ENCODE measurements at places on chromosomes 7 and 10. TPM values are rescaled to one million over a fixed set of nuclear protein-coding genes. Genes with fewer than 3 reads are reported as not detected.

The TMEM130 gene
- total RNA-seq, result not detected

- DNase-seq, result no peak
Measured at GRCh38 chr7:144379776-144380384, 23.6 kb downstream of the NOBOX start.

- DNase-seq, result no peak
Measured at GRCh38 chr10:132054564-132054963, 11.2 kb upstream of the JAKMIP3 start.

The ANXA8 gene
- not detected for total RNA-seq

DNA sequence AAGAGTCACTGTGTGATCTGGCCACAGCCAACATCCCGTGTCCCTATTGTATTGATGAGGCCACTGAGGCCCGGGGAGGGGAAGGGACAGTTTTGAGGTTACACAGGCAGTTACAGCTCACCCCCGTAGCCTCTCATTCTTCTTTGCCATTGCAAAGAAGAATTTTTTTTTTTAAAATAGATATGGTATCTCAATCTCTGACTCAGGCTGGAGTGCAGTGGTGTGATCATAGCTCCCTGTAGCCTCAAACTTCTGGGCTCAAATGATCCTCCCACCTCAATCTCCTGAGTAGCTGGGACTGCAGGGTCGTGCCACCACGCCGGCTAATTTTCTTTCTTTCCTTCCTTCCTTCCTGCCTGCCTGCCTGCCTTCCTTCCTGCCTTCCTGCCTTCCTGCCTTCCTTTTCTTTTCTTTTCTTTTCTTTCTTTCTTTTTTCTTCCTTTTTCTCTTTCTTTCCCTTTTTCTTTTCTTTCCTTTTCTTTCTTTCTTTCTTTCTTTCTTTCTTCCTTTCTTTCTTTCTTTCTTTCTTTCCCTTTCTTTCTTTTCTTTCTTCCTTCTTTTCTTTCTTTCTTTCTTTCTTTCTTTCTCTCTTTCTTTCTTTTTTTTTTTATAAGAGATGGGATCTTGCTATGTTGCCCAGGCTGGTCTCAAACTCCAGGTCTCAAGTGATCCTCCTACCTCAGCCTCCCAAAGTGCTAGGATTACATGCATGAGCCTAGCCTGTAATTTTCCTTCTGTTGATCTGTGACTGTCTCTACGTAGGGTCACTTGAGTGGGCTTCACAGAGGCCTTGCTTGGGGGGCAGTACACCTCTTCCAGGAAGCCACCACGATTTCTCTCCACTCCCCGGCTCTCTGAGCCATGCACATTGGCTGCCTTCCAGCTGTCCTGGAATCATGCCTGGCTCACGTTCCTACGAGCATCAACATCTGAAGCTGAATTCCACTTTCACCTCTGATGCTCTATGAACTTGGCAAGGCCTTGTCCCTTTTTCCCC is 31.3 kb downstream of the TMEM270 start:
- DNase-seq, result no peak

DNA sequence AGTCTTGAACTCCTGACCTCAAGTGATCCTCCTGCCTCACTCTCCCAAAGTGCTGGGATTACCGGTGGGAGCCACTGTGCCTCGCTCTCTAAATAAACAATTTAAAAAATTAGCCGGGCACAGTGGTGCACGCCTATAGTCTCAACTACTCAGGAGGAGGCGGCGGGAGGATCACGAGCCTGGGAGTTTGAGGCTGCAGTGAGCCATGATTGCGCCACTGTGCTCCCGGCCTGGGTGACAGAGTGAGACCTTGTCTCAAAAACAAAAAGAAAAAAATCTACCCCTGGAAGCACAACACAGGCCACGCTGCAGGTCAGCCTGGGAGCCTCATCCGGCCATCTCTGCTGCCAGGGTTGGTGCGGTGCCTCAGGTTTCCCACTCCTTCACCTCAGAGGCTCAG is 3.8 kb upstream of the EIF3B start:
- DNase-seq, result no peak

- DNase-seq, result no peak
Measured at GRCh38 chr10:86402283-86402941, 35.8 kb upstream of the GRID1 start.

GRCh38 chr10:33178026-33178755 is 156.3 kb downstream of the NRP1 start:
- no peak for DNase-seq

DNA sequence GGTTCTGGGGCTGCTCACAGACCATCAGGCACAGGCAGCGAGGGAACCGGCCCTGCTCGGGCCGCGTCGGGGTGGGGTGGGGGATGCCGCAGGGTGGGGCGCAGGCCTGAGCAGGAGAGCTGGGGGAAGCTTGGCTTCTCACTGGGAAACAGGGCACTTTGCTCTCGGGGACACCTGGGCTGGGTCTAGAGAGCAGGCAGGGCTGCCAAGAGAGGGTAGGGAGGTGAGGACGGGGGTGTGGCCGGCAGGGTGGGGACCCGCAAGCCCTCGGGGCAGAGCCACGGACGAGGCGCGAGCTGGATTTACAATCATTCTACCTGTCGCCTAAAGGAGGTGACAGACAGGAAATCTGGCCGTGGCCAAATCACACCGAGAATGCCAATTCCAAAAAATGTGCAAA is 11.1 kb downstream of the INTS1 start:
- DNase-seq, result no peak
